NCI-H774 (cell line): ENCODE measurements at places on chromosomes 5 and 9.
A peak's percentile ranks its signal among the peaks of the same experiment; 100 is the strongest.

DNA sequence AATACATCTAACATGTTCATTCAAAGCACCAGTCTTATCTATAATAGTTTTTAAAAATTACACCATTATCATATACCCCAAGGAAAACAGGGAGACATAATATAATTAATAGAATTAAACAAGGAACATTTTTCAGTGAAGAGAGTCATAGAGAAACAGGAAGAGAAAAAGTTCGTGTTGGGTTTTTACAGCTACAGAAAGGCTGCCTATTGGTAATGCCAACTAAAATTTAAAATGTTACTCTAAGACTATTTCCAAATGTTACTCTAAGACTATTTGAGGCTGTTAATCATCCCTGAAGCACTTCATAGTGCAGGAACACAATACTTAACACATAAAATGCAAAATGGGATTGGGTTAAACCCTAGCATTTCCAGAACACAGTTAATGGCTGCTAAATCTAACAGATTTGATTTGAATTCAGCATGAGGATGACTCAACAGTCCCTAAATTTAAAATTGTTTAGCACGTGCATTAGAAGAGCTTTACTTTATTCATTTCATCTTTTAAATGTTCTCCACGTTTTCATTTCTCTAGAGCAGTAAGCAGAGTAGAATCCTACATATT lies 54.5 kb downstream of the OXCT1 start:
- DNase-seq, result no peak

GRCh38 chr9:14909961-14910805 lies at the start of gene FREM1:
Gene FREM1, minus strand, starts transcription at chr9:14910428. Its CDS starts 41,451 bp downstream, at chr9:14868977.
- DNase-seq, result peak; percentile 32

- DNase-seq, result no peak
Measured at GRCh38 chr5:97044052-97044451, 98.4 kb downstream of the LIX1 start.

- no peak for DNase-seq
Measured at GRCh38 chr5:57834829-57835608, 352.4 kb upstream of the ACTBL2 start.

- no peak for DNase-seq
Measured at GRCh38 chr5:10539687-10539998, 24.2 kb upstream of the ANKRD33B start.
